Fibroblast of skin of right biceps (primary cell): ENCODE measurements at places on chromosomes 4 and X.

- DNase-seq, result peak; percentile 61
These were observed 47.0 kb downstream of the MOSPD2 start for GRCh38 chrX:14920196-14920595.

DNA sequence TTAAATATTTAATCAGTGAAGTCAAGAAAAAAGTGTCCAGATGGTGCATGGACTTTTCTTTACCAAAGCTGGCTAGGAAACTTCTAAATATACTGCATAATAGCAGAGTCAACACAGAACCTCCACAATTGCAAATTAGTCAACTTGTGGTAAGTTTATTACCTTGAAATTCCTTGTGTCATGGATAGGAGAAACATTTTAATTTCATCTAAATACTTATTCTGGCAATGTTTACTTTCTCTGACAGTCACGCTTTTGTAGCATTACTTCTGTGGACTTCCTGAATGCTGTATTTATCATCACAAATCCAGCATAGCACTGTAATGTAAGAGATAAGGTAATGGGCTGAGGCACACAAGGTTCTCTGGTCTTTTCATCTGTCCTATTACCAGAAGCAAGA lies 2266.1 kb downstream of the PCDH7 start:
- no peak for DNase-seq

GRCh38 chr4:109134268-109134667 lies 168.2 kb downstream of the COL25A1 start:
- DNase-seq, result peak; percentile 15

GRCh38 chrX:4397471-4397870 lies 684.0 kb upstream of the PRKX start:
- DNase-seq, result no peak

GRCh38 chr4:182562350-182562749 lies 319.1 kb downstream of the TENM3 start:
- DNase-seq, result no peak

DNA sequence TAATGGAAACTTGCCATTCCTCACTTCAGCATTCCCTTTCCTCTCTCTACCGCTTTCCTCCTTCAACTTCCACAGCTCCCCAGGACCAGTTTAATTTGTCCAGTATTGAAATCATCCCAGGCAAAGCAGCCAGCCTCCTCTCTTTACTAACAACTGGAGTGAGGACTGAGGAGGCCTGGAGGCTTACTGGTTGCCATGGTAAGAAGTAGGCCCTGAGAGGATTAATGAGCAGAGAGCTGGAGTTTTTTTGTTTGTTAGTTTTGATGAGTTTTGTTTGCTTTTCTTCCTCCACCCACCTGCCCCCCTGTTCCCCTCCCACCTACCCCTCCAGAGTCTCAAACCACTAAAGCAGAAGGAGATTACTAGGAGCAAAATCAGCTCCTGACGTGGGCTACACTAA lies 29.5 kb upstream of the PLP1 start:
- DNase-seq, result no peak

DNA sequence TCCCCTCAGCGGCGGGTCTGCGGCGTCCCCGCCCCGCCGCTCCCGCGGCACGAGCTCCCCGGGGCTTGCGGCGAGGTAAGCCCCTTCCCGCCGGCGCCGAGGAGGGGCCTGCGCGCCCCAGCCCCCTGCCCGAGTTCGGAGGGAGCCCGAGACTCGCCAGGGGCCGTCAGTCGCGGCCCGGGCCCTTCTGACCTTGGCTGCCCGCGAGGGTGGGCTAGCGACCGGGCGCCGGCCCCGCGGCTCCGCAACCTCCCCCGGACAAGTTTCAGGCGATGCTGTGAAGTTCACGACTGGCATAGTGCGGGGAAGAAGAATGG lies 554 bp downstream of the CDKL5 start:
- DNase-seq, result no peak

DNA sequence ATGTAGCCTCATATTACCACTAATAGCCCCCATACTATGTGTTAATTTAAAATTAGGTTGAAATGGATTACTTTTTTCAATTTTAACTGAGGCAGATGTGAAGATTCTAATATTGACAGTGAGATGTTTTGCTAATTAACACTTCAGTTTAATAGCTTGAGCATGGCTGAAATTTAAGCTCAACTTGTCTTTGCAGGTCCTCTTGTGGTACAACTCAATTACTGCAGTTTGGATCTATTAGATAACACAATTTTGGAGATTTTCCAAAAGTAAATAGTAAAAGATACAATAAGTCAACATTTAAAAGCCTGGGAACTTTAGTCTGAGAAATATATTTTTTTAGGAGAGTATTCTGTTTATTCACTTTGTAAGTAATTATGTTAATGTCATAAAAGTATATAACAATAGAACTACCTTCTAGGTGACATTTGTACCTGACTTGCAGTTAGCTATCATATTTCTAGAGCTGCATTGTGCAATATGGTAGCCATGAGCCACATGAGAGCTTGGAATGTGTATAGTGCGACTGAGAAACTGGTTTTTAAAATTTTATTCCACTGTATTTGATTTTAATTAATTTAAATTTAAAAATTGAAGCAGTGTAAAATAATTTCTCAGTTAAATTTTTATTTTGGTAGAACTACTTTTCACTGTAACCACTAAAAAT lies 73.1 kb upstream of the FMR1 start:
- DNase-seq, result no peak

GRCh38 chr4:41776466-41776865 lies 27.9 kb upstream of the PHOX2B start:
- no peak for DNase-seq

GRCh38 chr4:146338512-146338911 lies 124.2 kb downstream of the REELD1 start:
- DNase-seq, result peak; percentile 19

- DNase-seq, result no peak
These were observed 54.4 kb upstream of the BMP2K start for GRCh38 chr4:78721747-78722146.

DNA sequence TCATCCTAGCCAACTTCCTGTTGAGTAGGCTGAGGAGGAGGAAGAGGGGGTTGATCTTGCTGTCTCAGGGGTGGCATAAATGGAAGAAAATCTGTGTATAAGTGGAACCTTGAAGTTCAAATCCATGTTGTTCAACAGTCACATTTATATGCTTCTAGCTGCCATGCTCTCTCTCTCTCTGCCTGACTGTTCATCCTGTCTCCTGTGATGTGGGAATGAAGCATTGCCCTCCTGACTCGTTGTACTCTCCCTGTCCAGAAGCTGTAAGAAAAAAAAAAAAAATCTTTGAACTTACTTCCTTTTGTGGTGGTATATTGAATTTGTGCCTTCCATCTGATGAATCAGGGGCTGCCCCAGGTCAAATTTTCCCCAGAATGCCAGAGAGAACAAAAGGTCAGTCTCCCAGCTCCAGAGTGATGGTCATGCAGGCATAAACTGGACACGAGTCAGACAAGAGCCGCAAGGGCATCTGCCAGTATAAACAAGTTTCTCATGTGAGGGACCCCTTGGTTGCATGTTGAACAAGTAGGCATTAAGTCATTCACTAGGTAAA lies 257.0 kb downstream of the IDS start:
- DNase-seq, result peak; percentile 3

GRCh38 chrX:115233497-115234455 lies at the start of gene LRCH2:
TSS of gene LRCH2 (minus strand) at chrX:115234096. CDS start at chrX:115234041, 55 bp downstream.
- peak; percentile 55 for DNase-seq

- no peak for DNase-seq
These were observed 331.0 kb downstream of the ASMT start for GRCh38 chrX:1945879-1946278.

- DNase-seq, result no peak
These were observed 5.3 kb upstream of the CFP start for GRCh38 chrX:47634871-47635575.

DNA sequence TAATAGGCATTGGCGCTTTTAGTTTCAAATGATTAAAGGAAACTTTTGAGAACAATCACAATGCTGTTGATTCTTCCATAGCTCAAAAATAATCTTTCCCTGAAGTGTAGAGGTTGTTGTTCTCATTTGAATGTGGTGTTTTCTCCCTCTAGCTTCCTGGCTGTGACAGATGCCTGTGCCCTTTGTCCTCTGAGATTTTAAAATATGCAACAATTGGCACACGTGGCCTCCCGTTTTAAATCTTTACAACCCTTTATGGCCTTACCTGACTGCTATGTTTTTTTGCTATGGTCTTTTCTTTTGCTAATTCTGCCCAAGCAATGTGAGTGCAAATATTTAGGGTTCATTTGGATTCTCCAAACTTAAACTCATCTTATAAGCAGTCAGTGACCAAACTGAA lies 22.9 kb upstream of the CASK start:
- DNase-seq, result no peak

- DNase-seq, result no peak
These were observed 49.4 kb upstream of the RELL1 start for GRCh38 chr4:37735578-37735977.

DNA sequence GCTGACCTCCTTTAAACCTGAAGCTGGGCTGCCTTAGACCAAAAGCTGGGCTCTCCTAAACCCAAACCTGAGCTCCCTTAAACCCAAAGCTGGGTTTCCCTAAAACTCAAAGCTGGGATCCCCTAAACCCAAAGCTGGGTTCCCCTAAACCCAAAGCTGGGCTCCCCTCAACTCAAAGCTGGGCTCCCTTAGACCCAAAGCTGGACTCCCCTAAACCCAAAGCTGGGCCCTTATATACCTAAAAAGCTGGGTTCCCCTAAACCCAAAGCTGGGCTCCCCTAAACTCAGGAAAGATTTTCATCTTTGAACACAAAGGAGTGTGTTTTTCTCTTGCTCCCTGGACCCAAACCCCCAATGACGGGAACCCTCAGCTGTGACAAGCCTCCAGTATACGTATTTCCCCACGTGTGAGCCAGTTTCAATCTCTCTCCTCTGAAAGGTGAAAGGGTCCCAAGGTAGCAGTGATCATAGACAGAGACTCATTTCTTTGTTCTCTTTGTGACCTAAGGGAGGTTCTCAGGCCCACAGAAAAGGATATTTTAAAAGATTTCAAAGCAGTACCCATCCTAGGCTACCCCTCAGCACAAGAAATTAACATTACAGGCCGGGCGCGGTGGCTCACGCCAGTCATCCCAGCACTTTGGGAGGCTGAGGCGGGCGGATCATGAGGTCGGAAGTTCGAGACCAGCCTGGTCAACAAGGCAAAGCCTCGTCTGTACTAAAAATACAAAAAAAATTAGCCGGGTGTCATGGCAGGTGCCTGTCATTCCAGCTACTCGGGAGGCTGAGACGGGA lies 31.3 kb upstream of the ASMTL start:
- DNase-seq, result no peak

GRCh38 chr4:125091-125771 lies 930 bp downstream of the ZNF718 start:
- peak; percentile 18 for DNase-seq

DNA sequence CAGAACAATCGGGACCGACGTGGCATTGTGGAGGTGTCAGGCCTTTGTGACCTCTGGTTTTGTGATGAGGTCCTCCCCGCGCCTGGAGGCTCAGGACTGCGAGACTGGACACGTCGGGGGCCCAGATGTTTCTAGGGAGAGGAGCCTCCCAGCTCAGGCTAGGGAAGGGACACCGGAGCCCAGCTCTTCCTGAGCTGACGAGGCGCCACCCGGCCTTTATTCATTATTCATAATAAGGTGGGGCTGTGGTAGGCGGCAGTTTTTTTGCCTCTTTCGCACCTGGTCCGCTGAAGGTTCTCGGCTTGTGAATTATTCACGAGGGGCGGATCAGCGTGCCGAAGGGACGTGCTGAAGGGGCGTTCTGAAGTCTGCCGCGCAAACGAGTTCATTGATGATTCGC lies 2.3 kb upstream of the UBA1 start:
- DNase-seq, result no peak

GRCh38 chr4:115453416-115453815 lies 340.0 kb upstream of the NDST4 start:
- DNase-seq, result no peak

DNA sequence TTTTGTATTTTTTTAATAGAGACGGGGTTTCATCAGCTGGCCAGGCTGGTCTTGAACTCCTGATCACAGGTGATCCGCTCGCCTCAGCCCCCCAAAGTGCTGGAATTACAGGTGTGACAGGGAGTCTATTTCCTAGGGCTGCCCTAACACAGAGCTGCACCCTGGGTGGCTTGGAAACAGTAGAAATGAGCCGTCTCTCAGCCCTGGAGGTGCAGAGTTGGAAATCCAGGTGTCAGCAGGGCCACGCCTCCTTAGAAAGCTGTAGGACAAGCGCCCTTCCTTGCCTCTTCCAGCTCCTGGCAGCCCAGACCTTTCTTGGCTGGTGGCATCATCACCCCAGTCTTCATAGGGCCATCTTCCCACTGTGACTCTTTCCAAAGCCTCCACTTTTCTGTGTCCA lies 71.6 kb downstream of the DCTD start:
- DNase-seq, result no peak

DNA sequence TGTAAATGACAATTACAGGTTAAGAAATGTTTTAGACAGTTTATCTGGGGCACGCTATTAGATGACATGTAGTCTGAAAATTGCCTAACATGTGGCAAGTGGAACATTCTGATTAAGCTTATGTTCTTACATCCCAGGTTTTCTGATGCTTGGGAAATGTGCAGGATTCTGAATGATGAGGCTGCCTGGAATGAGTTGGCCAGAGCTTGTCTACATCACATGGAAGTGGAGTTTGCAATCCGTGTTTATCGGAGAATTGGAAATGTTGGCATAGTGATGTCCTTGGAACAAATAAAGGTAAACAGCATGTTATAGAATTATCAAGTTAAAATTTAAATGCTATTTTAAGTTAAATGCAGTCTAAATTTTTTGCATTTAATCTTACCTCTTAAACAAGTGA lies 49.3 kb downstream of the WDR19 start:
- no peak for DNase-seq

GRCh38 chrX:25869761-25870160 lies 268.4 kb upstream of the MAGEB18 start:
- peak; percentile 0 for DNase-seq

- DNase-seq, result peak; percentile 10
These were observed at the start of gene HPGD for GRCh38 chr4:174522183-174523024. TSS of gene HPGD (minus strand) at chr4:174522488. CDS start at chr4:174522451, 37 bp downstream.

DNA sequence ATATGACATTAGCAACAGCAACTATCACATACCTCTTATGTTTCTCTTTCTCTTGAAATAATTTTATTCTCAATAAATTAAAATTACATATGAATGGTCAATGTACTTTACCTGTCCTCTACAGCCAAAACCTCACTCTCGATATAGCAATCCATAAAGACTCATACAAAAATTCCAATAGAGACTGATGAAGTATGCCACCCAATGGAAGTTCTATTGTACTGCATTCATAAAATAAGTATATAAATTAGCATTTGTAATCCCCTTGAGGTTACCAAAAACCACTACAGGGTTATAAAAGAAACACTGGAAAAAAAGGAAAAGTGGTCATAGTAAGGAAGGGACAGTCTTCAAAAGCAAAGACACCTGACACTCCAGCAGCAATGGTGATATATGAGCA lies 32.8 kb downstream of the CLDN2 start:
- DNase-seq, result no peak

DNA sequence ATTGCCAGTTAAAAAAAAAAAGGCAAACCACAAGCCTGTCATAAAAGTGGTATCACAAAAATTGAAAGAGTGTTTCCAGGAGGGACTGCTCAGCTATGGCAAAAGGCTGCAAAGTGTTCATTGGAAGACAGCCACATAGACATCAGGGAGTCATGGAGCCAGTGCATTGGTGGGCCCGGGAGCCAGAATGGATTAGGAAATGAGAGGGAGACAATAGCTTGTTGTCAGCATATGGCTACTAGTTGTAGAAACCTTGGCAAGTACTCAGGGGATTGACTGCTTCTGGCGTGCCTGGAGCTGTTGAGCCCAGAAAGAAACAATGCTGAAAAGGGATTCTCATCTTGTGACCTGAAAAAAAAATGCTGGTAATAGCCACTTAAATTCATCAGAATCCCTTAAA lies 5.0 kb downstream of the GAR1 start:
- DNase-seq, result no peak

GRCh38 chrX:11540532-11541377 lies 125.0 kb downstream of the ARHGAP6 start:
- no peak for DNase-seq
